CD8-positive, alpha-beta memory T cell (primary cell): ENCODE measurements at places on chromosomes 7 and 10.

DNA sequence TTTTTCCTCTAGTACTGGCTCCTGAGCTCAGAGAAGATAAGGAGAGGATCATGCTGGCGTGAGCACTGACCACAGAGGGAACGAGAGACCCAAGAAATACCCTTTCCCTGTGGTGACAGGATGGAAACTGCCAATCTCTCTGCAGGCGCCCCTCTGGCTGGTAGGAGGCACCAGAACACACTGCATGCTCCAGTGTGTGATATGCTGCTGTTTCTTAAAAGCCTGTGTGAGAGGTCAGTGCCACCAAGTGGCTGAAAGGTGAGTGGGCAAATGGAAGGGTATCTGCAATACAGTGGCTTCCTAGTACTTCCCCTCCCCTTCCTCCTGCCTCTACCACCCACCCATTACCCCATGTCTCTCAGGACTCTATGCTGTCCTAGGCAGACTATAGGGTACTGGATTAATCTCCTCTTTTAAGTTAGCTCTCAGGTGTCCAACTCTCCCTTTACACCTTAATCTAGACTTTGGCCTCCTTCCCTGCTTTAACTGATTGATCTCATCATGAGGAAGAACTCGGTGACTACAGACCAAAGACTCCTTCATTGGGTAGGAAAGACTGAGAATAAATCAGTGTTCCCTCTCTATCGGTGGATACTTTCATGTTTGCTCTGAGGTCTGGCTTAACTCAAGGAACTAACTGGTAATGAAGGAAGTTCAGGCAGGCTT lies 283.6 kb downstream of the ADRA2A start:
- DNase-seq = peak; percentile 39
- no peaks in the 10 kb centered on the region for H3K27me3 ChIP-seq
- no peaks in the 10 kb centered on the region for H3K4me1 ChIP-seq
- no peak overlapping the region for H3K4me3 ChIP-seq
- H3K36me3 ChIP-seq = no peaks in the 10 kb centered on the region
- no peak overlapping the region for H3K27ac ChIP-seq

DNA sequence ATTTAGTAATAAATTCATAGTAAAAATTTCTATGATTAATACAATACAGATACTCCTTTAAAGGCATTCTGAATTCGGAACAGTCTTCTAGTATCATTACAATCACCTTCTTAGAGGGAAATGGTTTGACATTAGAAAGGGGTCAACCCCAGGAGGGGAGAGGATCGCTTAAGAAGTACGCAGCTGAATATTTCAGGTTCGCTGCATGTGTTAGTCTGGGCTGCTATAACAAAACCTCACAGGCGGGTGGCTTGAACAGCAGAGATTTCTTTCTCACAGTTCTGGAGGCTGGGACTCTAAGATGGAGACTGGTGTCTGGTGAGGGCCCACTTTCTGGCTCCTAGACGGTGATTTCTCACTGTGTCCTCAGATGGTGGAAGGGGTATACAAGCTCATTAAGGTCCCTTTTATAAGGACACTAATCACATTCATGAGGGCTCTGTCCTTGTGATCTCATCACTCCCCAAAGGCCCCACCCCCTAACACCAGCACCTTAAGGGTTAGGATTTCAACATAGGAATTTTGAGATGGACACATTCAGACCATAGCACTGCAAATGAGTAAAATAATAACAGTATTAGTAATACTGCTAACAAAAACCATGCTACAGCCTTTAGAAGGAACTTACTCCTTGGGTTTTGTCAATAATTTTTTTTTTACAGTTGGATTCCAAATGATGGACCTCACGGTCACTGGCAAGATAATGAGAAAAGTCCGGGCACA lies 34.0 kb downstream of the GNA12 start:
- no peaks in the 10 kb centered on the region for H3K4me1 ChIP-seq
- H3K36me3 ChIP-seq = no peaks in the 10 kb centered on the region
- no peaks in the 10 kb centered on the region for H3K27me3 ChIP-seq
- H3K4me3 ChIP-seq = no peak overlapping the region
- H3K27ac ChIP-seq = no peak overlapping the region
- DNase-seq = no peak

GRCh38 chr7:73829921-73830680 lies 695 bp upstream of the CLDN4 start:
- H3K36me3 ChIP-seq = no peaks in the 10 kb centered on the region
- H3K4me3 ChIP-seq = no peak overlapping the region
- H3K27me3 ChIP-seq = no peaks in the 10 kb centered on the region

- H3K27me3 ChIP-seq = peaks cover 2% of the 10 kb centered on the region
- DNase-seq = no peak
- H3K27ac ChIP-seq = no peak overlapping the region
Measured at GRCh38 chr7:152522571-152523067, 86.8 kb upstream of the KMT2C start.

- peaks cover 57% of the 10 kb centered on the region for H3K4me1 ChIP-seq
- H3K27me3 ChIP-seq = no peaks in the 10 kb centered on the region
- no peaks in the 10 kb centered on the region for H3K36me3 ChIP-seq
- H3K4me3 ChIP-seq = no peak overlapping the region
- DNase-seq = no peak
Measured at GRCh38 chr10:132541601-132542011, 4.0 kb downstream of the INPP5A start.
